ENCODE measurements at places on chromosomes 1 and 21.
A peak's percentile ranks its signal among the peaks of the same experiment; 100 is the strongest.

- DNase-seq: no peak
Observed at GRCh38 chr1:8551057-8551456, 233.1 kb downstream of the SLC45A1 start.

DNA sequence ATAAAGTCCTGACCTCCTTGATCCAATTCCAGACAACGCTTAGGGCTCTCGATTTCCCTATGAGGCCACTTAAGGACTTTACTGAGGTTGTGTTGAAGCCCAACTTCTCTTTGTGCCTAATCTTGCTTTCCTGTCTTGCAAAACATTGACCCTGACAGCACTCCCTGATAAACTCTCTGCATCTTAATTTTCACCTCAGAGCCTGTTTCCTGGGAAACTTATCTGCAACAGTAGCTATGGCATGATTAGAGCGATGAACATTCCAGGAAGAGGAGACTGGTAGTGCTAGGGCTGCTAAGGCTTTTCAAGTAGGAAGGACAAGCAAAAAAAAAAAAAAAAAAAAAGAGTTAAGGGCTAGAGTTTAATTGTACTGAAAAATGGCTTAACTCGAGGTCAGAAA lies 118.9 kb downstream of the RGS21 start:
- no peak for DNase-seq

GRCh38 chr1:46437723-46438122 lies 43.6 kb downstream of the FAAH start:
- DNase-seq: peak; percentile 22

DNA sequence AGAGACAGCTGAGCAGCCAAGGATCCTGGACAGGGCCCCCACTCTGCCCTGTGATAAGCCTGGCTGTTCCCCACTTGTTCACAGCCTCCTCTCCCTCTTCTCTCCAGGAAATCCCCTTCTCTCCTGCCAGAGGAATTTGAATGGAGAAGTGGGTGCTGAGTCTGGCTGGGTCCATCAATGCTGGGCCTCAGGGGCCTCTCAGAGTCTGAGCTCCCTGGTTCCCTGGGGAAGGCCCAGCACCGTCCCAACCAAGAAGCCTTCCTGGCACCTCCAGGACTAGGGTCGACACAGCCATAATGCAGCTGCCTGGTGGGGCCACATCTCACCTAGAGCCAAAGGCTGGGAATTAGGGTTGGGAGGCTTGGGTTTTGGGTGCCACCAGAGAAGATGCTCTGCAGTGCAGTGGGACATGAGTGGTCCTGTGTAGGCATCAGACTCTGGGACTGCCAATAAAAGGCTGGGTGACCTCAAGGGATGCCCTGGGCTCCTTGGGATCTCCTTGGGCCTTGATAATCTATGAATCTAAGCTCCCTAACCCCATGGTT lies 2.5 kb downstream of the MYBPH start:
- no peak for DNase-seq

DNA sequence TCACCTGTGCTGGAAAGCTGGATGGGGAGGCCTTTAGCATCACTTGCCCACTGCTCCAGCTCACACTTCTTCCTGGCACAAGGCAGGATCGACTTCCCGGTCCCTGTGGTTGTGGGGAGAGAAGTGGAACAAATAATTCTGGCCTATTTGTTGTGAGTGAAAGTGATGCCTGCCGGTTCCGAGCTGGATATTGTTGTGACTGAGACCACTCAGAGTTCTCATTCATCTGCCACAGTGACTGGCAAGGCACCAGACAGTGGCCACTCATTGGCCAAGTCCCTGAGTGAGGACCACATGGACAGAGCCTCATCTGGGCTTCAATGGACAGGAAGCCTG lies 191.9 kb downstream of the PTPRU start:
- no peak for DNase-seq

GRCh38 chr1:227140376-227140775 lies 177.9 kb downstream of the CDC42BPA start:
- no peak for DNase-seq

- peak; percentile 34 for DNase-seq
Observed at GRCh38 chr1:63368131-63368530, 704 bp downstream of the ALG6 start.

GRCh38 chr1:19339214-19339861 lies 27.2 kb downstream of the SLC66A1 start:
- no peak for DNase-seq

DNA sequence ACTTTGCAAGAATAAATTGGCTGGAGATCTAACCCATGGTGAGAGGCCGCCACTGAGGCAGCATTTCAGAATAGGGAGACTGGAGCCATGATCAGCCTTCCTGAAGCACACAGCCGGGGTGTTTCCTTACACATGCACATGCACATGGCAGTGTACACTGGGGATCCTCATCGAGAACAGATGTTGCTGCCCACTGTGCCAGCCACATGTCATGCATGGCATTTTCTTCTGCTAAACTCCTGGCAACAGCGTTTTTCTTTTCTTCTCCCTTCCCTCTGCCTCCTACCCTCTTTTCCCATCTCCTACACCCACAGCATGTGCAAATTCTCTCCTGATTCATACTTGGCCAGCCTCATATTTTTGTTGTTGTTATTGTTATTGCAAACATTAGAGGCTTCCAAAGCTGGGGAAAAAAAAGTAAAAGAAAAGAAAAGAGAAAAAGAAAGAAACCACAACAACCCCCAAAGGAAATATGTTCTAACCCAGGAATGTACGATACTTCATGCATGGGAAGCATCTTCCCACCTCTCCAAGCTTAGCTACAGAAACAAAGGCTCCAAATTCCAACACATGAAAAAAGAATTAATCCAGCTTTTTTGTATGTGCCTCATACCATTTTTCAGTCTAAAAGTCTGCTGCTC lies 344.0 kb downstream of the ASTN1 start:
- no peak for DNase-seq

- DNase-seq: no peak
Observed at GRCh38 chr1:203278885-203279406, 26.4 kb upstream of the BTG2 start.

GRCh38 chr1:114359791-114360190 lies 151.2 kb downstream of the TRIM33 start:
- DNase-seq: no peak

DNA sequence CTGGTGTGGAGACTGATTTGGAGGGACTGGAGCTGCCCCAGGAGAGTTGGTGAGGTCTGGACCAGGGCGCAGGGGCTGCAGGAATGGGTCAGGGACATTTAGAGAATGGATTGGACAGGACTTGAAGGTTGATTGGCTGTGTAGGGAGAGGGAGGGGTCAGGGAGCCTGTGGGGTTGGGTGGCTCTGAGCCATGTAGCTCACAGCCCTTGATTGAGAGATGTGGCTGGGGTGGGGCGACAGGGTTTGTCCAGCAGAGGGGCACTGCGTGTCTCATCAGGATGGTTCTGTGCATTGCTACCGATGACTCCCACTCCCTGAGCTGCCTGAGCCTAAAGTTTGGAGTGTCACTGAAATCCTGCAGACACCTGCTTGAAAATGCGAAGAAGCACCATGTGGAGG lies 12.1 kb downstream of the AZIN2 start:
- DNase-seq: no peak

- no peak for DNase-seq
Observed at GRCh38 chr1:85019994-85020393, 23.1 kb upstream of the MCOLN2 start.

GRCh38 chr1:201693890-201694607 lies 134.9 kb upstream of the IPO9 start:
- DNase-seq: no peak

DNA sequence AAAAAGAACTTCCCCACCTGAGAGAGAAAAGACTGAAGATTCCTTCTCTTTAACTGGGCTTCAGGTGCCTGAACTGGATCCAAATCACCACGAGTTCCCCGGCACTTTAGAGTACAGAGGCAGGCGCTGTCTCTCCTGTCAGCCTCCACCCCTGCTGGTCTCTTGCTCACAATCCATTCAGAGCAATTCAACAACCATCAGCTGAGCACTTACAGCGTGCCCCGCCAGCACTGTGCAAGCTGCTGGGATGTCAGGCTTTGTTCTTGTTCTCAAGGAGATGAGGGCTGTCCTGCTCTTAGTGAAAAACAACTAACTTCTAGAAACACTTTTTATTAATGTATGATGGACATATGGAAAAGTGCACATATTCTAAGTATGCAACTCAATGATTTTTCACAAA lies 68.7 kb upstream of the VAMP3 start:
- no peak for DNase-seq

DNA sequence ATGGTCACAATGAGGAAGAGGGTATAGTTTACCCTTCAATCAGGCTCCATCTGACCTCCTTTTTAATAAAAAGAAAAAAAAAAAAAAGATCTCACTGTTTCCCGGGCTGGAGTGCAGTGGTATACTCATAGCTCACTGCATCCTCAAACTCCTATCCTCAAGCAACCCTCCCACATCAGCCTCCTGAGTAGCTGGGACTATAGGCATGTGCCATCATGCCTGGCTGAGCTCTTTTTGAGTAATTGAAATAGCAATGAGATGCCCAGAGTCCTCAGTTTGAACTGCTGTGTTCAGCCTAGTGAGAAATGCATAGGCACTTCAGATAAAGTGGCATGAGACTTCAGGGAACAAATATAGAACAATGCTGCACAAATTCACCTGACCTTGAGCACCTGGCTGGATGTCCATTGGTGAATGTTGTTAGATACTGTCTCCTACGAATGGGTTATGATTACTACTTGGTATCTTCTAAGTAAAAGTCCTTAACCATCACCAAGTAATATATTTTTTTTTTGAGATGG lies 67.6 kb downstream of the NR5A2 start:
- no peak for DNase-seq

- DNase-seq: peak; percentile 38
Observed at GRCh38 chr1:24385160-24385940, 28.2 kb downstream of the STPG1 start.

DNA sequence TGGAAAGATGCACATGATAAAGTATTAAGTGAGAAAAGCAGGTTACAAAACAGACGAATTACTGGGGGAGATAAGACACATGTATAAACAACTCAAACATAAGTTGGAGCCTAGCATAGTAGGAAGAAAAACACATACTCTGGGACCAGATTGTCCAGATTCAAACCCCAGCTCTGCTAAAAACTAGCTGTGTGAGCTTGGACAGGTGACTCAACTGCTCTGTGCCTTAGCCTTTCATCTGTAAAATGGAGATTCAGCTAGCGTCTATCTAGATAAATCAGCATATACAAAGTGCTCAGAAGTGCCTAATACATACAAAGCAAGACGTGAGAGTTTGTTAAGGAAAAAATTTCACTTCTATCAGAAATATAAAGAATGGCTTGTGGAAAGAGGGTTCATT lies 254.0 kb upstream of the POU3F1 start:
- DNase-seq: no peak

DNA sequence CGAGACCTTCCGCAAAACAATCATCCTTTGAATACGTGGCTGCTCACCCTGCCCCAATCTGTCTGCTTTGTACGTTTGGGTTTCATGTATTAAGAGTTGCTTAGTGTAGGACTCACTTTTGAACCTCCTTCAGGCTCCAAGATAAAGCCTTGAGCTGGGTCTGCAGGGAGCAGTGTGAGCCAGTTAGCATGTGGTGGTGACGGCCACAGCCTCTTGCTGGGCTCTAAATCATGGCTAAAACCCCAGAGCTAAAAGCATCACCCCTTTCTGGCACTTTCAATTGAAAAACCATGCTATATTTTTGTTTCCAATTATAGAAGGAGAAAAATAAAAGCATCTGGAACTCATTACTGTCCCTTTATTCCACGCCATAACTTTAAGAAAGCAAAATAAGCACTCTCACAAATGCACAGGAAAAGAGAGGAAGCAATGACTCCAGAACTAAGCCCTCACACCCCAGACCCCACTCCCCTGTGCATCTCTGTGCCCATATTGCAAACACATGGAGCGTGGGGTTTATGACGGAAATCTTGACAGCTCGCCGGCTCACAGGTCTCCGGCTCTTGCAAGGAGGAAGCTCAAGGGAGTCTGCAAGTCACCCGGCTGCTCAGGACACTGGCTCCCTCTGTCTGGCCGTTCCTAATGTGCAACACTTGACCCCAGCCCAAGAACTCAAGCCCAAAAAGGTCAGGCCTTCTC lies 135.5 kb downstream of the MIS18A start:
- no peak for DNase-seq

GRCh38 chr1:230385930-230386329 lies 40.2 kb downstream of the PGBD5 start:
- no peak for DNase-seq

GRCh38 chr1:170318736-170319135 lies 173.0 kb downstream of the NTMT2 start:
- no peak for DNase-seq

GRCh38 chr1:187527346-187527745 lies 698.6 kb downstream of the PLA2G4A start:
- DNase-seq: no peak

- DNase-seq: no peak
Observed at GRCh38 chr1:21641967-21642739, 27.0 kb downstream of the RAP1GAP start.

GRCh38 chr1:85582687-85583591 lies 2.4 kb downstream of the CCN1 start:
- no peak for DNase-seq

- DNase-seq: no peak
Observed at GRCh38 chr1:93124556-93125355, 45.7 kb downstream of the MTF2 start.

GRCh38 chr21:41954654-41955499 lies 1.1 kb upstream of the C2CD2 start:
- no peak for DNase-seq

- no peak for DNase-seq
Observed at GRCh38 chr1:82377201-82377884, 576.6 kb downstream of the ADGRL2 start.

DNA sequence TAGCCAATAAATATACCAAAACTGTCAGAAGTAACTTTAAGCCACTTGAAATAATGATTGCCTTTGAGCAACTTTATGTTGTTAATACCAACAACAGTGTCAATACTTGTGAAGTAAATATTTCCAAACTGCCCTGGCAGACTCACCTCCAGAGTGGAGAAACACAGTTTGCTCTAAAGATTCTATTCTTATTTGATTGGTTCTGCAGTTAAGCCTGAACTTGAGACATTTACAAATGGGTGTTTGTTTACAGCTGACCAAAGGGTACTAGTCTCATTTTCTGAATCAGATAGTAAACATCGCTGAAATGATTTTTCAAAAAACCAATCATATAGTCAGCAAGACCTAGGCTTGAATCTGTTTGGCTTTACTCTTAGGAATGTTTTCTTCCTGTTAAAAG lies 1.3 kb upstream of the MYOC start:
- no peak for DNase-seq

GRCh38 chr1:1032424-1032823 lies 12.5 kb downstream of the AGRN start:
- DNase-seq: no peak

Measured in NB4 (cell line).